ENCODE measurements at places on chromosomes 1 and 21.

- no peak for DNase-seq
These were observed 106.8 kb upstream of the CACHD1 start for GRCh38 chr1:64363111-64363510.

DNA sequence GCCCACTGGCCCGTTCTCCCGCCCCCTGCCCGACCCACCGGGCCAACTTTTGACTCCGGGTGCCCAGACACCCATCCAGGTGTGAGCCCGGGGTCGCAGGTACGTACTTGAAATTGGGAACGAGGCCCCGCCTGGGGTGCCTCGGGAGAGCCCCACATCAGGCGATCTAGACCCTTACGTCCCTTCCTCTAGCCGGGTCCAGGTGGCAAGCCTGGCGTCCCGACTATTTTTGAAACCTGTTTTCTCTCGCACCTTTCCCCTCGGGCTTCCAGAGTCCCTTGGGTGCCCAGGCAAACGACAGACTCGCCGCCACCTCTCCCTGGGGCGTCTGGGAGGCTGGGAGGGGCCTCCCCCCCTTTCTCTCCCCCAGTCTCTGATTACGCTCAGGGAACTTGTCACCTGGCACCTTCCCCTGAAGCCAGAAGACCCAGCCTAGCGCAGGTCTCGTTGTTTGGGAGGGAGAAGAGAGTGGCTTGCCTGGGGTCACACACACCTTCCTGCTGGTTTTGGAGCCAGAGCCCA, 898 bp downstream of the LDLRAP1 start:
- no peak for DNase-seq

GRCh38 chr1:106502659-106503058, 553.8 kb upstream of the PRMT6 start:
- no peak for DNase-seq

- no peak for DNase-seq
These were observed 29.8 kb upstream of the RC3H1 start for GRCh38 chr1:174051956-174052355.

DNA sequence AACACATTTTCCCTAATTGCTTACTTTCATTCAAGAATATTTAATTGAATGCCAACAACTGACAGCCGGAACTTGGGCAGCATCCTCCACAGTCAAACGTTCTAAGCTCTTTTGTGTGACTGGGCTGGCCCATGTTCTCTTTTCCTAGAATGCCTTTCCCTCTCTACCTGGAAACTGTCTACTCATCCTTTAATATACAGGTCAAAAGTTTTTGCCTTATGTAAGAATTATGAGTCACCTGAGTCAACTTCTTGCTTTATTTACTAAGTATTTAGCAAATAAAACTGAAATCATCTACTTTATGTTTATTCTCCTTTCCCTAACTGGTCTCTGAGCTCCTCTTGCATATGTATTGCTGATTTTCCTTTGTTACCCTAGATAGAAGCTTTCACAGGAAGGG, 172.2 kb downstream of the CHRM3 start:
- DNase-seq: no peak

- no peak for DNase-seq
These were observed 190.0 kb upstream of the VAMP3 start for GRCh38 chr1:7580923-7581753.

DNA sequence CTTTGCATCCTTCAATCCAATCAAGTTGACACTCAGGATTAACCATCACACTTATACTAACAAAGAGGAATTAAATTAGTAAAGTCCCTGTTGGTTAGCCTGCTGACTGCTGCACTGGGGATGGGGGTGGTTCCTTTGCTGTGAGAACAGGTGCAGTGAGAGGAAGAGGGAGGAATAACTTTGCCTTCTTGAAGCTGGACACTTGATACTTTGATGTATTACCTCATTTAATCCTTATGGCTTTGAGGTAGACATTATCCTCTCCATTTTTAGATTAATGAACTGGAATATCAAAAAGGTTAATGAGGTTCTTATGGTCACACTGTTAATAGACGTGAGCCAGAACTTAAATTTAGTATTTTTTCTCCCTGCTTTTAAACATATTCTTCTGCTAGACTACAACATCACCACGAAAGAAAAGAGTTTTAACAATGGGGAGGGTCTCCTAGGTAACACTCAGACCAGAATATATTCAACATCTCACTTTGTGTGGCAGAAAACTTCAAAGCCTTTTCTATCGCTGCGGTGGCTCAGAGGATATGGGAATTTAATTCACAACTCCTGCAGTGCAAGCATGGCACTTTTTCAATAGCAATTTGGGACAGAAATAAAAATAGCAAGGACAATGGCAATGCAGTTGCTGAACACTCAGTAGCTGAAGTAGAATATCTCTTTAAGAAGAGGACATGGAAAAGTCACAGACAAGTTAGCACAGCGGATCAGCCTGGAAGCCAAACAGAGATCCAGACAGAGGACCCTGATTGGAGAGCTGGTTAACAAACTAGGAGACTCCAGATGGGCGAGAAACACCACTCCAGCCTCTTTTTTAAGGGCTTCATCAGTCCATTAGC, 68.8 kb upstream of the DNAH14 start:
- DNase-seq: no peak

GRCh38 chr21:33802481-33802880, 113.1 kb downstream of the ATP5PO start:
- no peak for DNase-seq

- DNase-seq: no peak
These were observed 3.7 kb downstream of the SEC16B start for GRCh38 chr1:177966199-177966598.

DNA sequence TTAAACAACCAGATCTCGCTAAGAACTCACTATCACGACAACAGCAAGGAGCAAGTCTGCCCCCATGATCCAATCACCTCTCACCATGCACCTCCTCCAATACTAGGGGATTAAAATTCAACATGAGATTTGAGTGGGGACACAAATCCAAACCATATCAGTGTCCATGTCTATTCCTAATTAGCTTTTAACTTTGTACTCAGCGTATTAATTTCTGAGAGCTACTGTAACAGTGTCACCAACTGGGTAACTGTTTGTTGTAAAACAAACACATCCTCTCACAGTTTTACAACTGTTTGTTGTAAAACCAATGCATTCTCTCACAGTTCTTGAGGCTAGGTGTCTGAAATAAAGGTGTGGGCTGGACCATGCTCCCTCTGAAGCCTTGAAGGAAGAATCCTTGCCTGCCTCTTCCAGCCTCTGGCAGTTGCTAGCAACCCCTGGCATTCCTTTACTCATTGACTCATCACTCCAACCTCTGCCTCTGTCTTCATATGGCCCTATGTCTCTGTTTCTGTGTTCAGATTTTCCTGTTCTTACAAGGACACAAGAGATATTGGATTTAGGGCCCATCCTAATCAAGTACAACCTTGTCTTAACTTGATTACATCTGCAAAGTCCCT, 121.2 kb downstream of the LTN1 start:
- DNase-seq: no peak

DNA sequence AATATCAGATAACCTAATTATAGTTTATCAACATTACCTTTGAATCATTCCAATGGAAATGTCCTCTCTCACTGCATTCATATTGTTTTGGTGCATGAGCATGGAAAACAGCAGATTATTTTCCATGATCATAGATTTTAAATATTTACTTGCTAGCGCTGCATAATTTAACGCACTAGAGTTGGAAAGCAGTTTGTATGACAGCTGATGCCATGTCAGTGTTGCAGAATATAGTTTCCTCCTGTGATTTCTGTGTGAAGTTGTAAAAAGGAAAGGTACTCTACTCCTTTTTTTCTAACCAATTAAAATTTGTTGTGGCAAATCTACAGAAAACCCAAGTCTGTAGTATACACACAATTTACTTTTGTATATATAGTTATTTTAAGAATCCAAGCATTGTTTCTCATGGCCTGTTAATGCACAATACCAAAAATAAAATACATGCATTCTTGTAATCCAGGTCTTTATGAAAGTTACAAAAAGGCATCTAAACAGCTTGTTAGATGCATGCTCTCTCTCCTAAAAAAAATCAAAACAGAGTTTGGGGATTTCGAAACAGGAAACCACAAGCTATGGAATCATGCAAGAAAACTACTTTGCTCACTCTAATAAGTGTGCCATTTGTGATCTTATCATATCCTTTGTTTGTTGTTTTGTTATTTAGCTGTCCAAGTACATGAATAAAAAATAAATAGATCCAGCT, 1.9 kb upstream of the ATG4C start:
- no peak for DNase-seq

- no peak for DNase-seq
These were observed 27.7 kb upstream of the IL19 start for GRCh38 chr1:206742719-206743383.

GRCh38 chr1:9476790-9477463, 62.3 kb upstream of the SLC25A33 start:
- DNase-seq: no peak

DNA sequence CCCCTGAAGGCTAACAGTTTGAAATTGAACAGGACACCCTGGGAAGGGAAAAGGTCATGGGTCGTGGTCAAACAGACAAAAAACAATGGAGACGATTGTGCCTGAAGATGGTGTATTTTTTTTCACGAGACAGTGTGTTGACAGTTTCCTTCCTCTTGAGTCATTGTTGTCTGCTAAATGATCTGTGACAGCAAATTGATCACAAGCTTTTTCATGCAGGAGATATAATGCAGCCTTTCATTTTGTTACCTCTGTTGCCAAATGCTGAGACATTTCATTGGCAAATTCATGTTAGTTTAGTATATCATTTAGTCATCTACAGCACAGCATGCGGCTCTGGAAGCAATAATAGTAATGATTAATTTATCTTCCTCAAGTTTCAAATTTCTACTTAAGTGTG, 27.7 kb downstream of the UBE2U start:
- DNase-seq: no peak

DNA sequence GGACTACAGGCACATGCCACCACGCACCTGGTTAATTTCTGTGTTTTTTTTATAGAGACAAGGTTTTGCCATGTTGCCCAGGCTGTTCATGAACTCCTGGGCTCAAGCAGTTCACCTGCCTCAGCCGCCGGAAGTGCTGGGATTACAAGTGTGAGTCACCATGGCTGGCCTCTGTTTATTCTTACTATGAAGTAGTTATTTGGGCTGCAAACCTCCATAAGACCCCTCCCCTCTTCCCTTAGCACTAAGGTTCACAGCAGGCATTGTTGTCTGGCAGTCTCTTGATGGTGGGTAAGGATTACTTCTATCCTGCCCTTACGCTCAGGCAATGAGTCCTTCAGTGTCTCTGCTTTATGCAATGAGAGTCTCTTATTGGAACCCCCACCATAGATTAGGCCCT, 51.8 kb downstream of the ANGPTL1 start:
- no peak for DNase-seq
